ENCODE measurements at places on chromosomes 7 and 10. TPM values are rescaled to one million over a fixed set of nuclear protein-coding genes. Genes with fewer than 3 reads are reported as not detected.

- DNase-seq: no peak
Observed at GRCh38 chr7:142508251-142508650, 241.0 kb upstream of the PRSS1 start.

The TRA2A gene
- total RNA-seq: 45.8 TPM

DNA sequence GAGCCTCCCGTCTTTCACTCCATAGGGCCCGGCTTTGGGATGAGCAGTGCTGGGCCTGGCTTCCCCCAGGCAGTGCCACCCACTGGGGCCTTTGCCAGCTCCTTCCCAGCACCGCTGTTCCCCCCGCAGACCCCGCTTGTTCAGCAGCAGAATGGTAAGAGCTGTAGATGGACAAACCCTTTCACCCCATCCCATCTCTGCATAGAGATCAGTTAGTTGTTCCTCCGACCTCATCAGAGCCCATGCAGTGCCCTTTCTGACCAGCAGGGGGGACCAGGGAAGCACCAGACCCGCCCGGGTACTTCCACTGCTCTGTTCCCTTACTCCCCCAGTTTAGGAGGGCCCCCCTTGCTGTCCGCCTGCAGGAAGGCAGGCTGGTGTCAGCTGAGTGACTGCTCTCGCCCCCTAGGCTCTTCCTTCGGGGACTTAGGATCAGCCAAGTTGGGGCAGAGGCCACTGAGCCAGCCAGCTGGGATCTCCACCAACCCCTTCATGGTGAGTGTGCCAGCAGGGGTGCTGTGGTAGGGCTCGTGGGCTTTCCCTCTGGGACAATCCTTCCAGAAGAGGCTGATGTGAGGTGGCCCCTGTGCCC is 9.8 kb downstream of the SAP25 start:
- peak; percentile 73 for DNase-seq

GRCh38 chr10:81950358-81950757 is 75.4 kb downstream of the NRG3 start:
- no peak for DNase-seq

The DPYSL4 gene
- 0.86 TPM for total RNA-seq

The UTF1 gene
- total RNA-seq: not detected

GRCh38 chr7:139875821-139876241 is 46.8 kb downstream of the TBXAS1 start:
- peak; percentile 41 for DNase-seq

GRCh38 chr10:86317949-86318725 is 48.5 kb downstream of the GRID1 start:
- DNase-seq: no peak

GRCh38 chr7:21923658-21924057 is 22.0 kb downstream of the CDCA7L start:
- no peak for DNase-seq

DNA sequence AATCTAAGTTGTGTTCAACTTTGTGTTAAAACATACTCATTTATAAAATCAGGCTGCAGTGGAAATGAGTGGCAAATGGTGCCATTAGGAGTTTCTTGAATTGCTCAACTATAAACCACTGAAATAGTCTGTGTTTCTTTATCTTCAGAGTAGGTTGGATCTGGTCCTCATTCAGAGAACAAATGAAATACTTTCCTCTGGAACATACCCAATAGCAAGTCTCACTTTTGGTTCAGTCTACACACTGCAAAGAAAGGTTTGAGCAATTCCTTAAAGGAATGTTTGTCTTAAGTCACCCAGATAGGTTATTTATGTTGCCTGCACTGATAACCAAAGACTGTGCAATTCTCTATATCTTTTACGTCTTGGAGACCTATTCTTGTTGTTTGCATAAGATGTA is 62.5 kb downstream of the ABCB4 start:
- DNase-seq: peak; percentile 35

DNA sequence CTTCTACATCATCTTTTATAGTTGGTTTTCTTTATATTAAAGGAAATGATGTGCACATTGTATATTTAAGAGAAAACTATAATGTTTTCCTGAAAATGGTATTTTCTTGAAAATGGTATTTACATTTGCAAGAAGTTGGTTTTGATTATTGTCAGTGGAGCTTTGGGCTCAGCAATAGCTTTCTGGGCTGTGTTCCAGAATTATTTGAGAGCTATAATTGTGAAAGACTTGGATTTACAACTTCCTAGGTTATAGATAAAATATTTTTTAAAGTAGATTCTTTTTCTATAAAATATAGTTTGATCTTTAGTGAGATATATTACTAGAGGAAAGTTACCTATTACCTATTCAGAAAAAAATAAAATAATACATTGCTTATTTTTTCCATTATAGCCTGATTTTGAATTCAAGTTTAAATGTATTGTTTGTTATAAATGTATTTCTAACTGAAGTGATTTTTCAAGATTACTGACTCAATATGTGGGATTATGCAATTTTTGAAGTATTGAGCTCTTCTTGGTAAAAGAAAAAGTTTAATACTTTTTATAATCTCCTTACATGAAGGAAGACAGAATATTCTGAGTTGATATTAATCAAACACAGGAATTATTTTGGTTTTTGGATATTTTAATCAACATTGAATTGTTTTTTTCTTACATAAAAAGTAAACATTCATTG is 20.2 kb downstream of the GNAI1 start:
- peak; percentile 91 for DNase-seq

DNA sequence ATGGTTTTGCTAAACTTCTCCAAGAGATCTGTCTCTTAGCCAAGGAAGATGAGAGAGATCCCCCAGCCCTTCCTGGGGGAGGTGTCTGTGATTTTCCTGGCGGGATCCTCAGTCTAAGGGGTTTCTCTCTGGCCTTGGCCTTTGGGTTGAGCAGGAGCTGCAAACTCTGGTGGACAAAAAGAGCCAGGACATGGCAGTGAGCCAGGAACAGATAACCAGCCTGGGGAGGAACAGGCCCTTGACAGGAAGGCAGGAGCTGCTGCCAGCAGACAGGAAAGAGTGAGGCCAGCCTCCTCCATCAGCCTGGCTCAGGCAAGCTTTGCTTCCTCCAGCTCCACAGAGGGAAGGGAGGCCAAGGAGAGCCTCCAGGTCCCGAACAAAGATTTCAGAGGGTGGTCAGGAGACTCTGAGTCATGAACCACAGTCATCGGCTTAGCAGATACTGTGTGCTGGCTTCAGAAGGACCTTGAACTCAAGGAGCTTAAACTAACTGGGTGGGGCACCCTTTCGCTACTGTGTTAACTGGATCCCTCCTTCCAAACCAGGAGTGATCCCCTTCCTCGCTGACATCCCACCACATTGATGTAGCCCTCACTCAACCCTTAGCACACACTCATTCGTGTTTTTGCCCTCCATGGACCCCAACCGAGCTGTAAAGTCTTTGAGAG is 34.7 kb downstream of the DDIT4 start:
- peak; percentile 97 for DNase-seq
